T-helper 2 cell (primary cell): ENCODE measurements at places on chromosomes 16 and 17.

- DNase-seq: no peak
Observed at GRCh38 chr17:13273806-13274205, 256.0 kb upstream of the ELAC2 start.

DNA sequence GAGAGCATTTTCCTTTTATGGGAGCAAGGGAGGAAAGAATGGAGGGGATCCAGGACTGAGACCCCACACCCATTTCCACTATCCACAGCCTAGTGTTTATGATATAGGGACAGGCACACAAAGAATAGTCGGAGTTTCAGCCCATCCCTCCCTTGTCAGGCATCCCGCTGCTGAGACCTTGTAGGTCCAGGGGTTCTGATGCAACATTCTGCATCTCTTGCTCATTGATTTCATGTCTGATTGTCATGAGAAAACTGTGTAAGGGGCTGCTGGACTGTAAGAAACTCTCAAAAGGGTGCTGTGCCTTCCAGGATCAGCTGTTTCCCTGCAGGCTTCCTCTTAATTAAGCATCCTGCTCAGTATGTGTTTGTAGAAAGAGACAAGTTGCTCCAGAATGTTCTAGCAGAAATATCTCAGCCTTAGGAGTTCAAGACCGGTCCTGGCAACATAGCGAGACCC lies 5.3 kb upstream of the POLR3E start:
- DNase-seq: no peak

DNA sequence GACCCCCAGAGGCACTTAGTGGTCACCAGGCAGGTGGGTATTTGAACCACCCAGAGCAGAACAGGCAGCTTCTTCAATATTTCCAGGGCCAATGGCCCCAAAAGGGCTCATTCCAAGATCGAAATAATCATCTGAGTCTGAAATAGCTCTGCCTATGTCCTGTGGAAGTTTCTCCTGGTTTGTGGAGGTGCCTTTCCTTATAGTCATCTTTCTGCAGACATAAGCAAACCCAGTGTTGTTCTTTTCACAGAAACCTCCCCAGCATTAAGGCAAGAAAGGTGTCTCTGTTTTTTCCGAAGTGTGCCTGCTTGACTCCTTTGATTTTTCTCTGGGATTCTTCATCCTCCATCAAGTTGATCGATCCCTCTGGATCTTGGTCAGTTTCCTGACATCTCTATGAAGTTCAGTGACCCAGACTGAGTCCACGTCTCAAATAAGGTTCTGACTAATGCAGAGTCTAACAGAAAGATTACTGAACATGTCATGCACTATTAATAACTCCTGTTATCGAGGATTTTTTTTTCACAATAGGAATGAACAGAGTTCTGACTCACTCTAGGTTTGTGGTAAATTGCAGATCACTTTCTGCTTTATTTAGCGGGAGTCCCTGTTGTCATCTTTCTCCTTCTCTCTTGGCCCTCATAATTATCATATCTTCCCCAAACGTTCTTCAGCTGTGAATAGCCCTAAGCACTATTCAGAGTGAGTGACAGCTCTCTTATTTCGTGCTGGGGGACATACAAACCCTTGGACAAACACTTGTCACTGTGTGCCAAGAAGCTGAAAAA lies 1.5 kb downstream of the LRRC3C start:
- no peak for DNase-seq

DNA sequence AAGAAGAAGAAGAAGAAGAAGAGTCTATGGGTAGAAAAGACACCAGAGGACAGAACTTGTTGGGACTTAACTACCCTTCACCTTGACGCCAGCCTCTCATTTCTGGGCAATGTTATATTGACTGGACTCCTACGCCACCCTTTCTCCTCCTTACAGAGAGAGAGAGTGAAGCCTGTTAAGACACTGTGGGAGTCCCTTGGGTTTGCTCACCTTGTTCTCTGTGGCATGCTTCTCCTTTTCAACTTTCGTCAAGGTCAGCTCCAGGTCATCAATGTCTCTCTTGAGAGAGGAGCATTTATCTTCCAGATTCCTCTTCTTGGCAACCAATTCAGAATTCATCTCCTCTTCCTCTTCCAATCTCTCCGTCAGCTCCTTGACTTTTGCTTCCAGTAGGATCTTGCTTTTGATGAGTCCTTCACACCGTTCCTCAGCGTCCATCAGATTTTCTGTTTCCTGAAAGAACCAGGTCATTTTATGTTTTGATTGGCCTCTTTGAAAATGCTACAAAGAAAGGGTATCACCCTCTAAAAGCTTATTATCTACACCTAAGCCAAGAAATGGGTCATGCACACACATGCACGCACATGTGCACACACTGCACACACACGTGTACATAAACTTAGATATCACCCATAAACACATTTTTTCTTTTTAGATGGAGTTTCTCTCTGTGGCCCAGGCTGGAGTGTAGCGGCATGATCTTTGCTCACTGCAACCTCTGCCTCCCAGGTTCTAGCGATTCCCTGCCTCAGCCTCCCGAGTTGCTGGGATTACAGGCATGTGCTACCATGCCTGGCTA lies 48.8 kb downstream of the MYH13 start:
- DNase-seq: no peak

DNA sequence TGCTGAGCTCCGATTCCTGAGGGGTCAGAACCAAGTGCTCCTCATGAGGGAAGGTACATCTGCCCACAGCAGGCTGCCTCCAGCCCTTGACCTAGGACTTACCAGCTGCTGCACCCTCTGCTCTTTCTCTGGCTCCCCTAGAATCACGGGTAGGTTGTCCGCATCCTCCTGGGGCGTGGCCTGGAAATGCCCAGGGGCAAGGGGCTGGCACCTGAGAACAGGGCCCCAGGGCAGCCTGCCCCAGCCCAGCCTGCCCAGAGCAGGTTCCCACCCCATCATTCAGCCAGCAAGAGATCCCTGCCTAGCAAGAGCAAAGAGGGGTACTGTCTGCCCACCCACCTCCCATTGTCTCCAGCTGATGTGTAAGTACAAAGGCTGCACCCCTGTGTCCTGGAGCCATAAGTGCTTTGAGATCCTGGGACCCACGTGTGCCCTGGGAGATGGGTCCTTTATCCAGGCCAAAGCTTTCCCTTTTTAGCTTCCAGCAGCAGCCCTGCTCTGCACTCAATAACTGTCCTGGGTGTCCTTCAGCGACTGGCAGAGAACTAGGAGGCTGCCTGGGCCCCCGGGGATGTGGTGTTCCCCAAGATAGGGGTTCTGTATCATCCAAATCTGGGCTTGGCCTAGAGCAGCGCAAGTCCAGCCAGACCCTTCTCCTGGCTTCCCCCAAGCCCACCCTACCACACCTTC lies 5.1 kb downstream of the TSPOAP1 start:
- DNase-seq: no peak

DNA sequence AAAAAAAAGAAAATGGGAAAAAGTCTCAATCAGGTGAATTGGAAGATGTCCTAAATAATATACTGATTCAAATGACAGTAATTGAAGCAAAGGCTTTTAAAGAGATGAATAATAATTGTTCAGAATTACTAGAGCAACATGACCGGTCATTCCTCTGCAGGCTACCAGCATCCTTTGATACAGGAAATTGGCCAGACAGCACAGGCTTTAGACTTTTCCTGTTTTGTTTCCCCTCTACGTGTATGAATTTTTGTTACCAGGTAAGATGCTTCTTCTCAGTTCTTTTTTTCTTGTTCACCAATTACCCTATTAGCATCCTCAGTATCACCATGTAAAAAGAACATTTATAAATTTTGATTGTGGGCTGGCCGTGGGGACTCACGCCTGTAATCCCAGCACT lies 77.5 kb downstream of the RPGRIP1L start:
- DNase-seq: no peak

GRCh38 chr16:49816875-49817274 lies 39.0 kb downstream of the ZNF423 start:
- DNase-seq: no peak

DNA sequence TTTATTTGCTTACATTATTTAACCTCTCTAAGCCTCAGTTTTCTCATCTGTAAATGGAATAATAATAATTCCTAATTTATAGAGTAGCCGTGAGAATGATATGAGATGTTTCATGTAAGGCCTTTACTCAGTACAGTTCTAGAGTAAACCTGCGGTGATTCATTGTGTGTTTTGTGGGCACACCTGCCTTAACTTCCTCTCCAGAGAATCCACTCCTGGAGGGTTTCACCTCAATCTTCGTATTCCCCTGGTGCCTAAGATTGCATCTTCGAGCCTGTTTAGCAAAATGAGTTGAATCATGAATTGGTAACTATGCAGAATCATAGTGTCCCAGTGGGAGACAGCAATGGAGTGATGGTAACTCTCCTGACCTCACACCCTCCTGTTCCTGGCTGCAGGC lies 52.3 kb downstream of the DNAH2 start:
- DNase-seq: no peak

GRCh38 chr16:84093879-84094270 lies 22.9 kb downstream of the MBTPS1 start:
- DNase-seq: no peak

- no peak for DNase-seq
Observed at GRCh38 chr17:1038459-1039122, 41.7 kb downstream of the TIMM22 start.

- peak; percentile 87 for DNase-seq
Observed at GRCh38 chr17:58337600-58338453, 9.2 kb upstream of the TSPOAP1 start.

DNA sequence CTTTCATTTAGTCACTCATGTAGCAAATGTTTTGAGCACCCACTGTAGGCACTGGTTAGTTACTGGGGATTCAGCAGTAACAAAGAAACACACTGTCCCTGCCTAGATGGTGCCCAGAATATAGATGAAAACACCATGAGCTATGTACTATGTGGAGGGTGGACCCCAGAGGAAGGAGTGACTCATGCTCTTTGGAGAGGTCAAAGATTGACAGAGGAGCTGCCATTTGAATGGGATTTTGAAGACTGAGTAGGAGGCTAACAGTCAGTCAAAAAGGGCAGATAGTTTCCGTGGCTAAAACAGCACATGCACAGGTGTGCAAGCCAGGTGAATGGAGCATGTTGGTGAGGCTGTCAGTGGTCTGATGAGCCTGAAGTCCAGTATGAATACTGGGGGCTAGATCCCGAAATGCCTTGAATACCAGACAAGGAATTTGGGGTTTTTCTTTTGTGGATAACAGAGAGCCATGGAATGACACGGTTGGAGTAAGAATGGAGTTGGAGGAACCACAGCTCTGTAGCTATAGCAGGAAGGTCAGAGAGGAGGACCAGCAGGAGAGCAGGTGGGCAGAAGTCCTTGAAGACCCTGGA lies 6.1 kb downstream of the IL21R start:
- no peak for DNase-seq

DNA sequence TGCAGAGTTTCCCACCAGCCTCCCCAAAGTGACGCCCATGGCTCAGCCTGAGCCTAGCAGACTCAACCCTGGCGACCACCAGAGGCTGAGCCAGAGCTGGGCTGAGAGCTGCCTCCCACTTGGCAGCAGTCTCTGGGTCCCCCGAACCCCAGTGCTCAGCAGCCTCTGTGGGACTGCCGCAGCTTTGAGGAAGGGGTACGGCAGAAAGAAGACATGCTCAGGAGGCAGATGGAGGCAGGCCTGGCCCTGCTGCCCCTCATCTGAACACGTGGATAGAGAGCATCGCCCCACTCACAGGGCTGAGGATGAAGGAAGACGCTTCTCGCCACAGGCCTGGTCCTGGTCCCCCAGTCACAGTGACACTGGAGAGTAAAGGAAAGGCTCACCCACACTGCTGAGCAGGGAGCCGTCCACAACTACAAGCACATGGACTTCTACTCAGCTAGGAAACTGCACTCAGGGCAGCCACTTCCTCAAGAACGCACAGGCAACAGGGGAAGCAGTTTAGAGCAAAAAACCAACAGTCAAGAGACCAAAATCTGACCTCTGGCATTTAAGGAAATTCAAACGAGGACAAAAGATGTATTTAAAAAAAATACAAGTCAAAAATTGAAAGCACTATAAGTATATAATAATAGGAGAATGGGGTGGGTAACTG lies 45.2 kb upstream of the GSG1L start:
- no peak for DNase-seq

DNA sequence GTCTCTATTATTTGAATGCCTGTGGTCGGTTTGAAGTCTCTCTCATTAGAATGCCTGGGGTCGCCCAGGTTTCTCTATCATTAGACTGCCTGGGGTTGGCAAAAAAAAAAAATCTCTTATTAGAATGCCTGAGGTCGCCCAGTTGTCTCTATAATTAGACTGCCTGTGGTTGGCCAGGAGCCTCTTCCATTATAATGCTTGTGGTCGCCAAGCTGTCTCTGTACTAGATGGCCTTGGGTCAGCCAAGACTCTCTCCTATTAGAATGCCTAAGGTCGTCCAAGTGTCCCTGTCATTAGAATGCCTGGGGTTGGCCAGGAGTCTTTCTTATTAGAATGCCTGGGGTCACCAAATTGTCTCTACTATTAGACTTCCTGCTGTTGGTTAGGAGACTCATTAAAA lies 2228.4 kb downstream of the TP53TG3F start:
- DNase-seq: no peak

- no peak for DNase-seq
Observed at GRCh38 chr16:19680881-19681340, 37.1 kb downstream of the KNOP1 start.

DNA sequence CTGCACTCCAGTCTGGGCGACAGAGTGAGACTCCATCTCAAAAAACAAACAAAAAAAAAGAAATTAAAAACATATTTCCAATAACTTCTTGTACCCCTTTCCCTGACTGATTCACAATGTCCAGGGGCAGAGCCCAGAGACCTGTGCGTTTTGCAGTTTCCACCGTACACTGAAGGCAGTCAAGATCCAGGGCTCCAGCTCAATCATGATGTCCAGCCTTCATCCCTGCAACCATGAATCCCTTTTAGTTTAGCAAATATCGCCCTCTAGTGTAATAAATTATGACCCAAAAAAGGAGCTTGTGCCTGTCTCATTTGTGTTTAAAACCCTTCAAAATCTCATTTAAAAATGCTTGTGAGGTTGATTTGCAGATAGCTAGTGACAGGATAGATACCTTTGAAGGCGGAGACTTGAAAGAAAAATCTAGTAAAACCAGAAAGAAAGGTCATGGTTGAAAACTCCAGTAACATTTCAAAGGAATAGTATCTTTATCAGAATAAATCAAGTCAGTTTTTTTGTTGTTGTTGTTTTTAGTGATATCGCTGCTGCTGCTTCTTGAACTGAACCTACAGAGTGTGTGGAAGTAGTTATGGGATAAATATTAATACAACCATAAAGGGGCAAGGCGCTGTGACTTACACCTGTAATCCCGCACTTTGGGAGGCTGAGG lies 3.7 kb upstream of the ERN1 start:
- no peak for DNase-seq

DNA sequence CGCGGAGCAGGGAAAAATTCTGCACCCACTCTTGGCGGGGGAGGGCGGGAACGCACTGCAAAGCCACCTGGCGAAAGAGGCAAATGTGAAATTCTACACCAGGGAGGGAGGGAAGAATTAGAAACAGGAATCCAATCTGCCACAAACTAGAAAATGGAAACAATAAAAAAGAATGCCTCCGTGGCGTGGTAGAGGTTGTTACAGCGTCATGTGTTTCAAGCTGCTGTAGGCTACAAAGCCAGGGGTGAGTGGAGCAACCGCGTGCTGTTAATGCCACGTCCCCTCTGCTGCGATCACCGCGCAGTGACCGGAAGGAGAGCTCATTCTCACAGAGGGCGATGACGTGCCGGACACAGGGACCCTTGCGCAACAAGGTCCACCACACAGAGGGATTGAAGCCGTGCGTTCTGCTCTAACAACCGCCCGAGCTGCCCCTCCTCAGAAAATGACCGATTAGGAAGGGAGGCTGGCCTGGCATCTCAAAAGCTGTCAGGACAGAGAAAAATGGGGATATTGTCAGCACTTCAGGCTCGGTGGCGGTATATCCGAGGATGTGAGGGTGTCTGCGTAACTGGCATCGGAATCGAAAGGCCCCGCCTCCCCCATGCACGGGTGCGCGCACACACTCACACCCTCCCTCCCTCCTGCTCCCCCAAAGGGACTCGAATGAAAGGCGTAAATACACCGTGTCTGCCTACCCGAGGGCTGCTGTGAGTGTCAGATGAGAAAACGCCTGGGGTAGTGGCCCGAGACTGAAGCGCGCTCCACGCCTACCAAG lies 70.8 kb upstream of the TNRC6C start:
- DNase-seq: peak; percentile 48
